HAP-1 (cell line): ENCODE measurements at places on chromosomes 2 and 18.
A peak's percentile ranks its signal among the peaks of the same experiment; 100 is the strongest.

GRCh38 chr2:188573453-188573852 lies 281.8 kb downstream of the GULP1 start:
- DNase-seq = no peak

DNA sequence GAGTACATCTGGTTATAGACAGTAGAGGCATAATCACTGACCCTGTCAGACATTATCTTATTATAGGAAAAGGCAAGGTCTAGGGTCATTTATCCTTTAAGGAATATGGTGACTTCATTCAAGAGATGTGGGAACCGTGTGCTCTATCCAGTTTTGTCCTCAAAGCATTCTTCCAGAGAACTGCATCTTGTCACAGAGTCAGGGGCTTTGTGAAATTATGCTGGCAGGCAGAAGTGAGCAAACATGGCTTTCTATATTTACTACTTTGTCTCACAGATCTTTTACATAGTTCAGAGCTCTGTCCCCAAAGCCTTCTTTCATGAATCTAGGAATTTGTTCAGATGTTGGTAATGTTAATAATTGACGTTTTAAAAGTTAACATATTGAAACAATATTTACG lies 177.4 kb downstream of the ASXL3 start:
- DNase-seq = no peak

GRCh38 chr2:174046172-174046571 lies 81.0 kb upstream of the SP3 start:
- no peak for DNase-seq

- DNase-seq = peak; percentile 40
Observed at GRCh38 chr2:140502951-140503630, 1627.7 kb downstream of the LRP1B start.

DNA sequence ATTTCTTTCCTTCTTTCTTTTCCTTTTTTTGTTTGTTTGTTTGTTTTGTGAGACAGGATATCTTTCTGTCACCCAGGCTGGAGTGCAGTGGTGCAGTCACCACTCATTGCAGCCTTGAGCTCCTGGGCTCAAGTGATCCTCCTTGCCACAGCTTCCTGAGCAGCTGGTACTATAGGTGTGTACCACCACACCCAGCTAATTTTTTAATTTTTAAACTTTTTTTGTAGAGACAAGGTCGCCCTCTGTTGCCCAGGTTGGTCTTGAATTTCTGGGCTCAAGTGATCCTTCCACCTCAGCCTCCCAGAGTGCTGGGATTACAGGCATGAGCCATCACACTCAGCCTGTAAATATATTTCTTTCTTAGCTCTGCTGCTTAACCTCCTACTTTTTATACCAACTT lies 83.4 kb upstream of the CYP20A1 start:
- DNase-seq = no peak
